ENCODE measurements at places on chromosomes 5 and 9.

DNA sequence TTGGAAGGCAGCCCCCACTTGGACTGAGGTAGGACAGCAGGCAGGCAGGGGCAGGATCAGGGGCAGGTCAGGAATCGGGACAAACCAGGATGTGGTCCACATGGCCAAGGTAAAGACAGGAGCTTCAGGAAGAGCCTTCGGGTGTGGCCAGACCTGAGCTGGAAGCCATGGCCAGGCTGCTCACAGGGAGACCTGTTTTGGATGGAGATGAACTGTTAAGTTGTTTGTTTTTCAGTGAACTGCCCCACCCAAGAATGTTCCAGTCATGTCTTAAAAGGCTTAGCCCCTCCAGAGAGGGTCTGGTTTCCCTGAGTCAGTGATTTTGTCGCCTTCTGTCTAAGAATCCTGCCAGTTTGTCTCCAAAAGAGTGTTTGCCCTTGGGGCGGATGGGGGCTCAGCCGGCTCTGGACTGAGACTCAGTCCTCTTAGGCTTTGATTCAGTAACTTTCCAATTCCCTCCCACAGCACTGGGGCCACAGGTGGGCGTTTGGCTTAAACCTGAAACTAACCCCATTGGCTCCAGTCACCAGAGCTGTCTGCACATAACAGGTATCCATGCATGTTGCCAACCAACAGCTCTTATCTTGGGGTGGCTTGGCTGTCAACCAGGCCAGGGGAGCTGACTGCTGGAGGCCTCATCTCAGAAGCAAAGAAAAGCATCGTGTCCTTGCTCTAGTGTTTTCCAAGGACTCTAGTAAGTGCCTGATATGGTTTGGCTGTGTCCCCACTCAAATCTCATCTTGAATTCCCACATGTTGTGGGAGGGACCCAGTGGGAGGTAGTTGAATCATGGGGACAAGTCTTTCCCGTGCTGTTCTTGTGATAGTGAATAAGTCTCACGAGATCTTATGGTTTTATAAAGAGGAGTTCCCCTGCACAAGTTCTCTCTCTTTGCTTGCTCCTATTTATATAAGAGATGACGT is 11.3 kb upstream of the ANKH start:
- DNase-seq: no peak

DNA sequence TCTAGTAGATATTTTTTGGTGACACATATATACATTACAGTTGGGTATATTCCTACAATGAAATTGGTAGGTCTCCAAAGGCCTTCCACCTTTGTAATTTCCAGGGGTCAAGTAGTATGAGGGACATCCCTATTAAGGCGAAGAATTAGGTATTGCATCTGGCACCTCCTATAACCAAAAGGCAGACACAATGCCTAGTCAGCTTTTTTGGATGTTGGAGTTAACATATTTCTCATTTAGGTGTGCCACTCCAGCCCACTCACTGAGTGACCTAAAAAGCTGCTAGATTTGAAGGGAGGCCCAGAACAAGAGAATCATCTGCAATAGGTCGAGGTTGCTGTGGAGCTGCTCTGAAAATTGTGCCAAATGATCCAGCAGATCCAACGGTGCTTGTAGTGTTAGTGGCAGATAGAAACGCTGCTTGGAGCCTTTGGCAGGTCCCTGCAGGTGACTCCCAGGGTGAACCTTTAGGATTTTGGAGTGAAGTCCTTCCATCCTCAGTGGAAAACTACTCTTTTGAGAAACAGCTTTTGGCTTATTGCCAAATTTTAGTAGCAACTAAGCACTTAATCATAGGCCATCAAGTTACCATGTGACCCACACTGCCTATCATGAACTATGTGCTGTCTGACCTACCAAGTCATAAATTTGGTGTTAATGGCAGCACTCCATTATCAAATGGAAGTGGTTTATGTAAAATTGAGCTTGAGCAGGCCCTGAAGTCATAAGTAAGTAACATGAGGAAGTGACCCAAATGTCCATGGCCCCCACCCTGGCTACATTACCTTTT is 15.7 kb upstream of the FNIP1 start:
- DNase-seq: no peak

DNA sequence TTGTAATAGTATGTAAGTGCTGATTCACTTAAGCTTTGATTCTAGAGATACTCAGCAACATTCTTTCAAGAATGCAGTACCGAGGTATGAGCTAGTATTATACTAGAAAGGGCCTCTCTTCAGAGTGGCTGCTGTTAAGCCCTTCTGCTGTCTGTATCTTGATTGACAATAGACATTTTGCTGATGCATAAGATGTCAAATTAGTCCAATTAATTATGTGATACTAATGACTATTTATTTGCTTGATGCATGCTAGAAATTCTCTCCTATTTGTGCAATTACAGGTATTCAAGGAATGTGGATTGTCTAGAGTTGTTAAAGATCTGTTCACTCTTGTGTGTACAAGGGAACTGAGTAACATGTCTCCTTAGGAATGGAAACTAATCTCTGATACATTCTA is 92.3 kb upstream of the PTGER4 start:
- no peak for DNase-seq

GRCh38 chr9:96686638-96687335 is 31.7 kb upstream of the PRXL2C start:
- peak; percentile 85 for DNase-seq

DNA sequence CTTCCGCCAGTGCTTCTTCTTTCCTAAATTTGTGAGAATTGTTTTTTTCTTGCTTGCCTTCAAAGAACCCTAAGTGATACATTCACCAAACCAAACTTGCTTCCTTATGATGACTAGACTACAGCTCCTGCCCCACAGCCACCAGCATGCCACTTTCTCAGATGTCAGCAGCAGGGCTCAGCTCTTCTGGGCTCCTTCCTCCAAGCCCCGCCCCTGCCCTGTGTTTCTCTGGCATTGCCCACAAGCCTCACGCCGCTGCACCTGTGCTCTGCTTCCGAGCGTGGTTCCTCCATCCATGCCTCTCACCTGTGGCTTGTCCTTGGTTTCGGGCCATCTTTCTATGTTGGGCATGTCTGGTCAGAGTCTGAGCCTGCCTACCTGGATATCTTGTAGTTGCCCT is 10.6 kb downstream of the UNC5A start:
- no peak for DNase-seq

GRCh38 chr5:43006424-43007202 is 33.5 kb downstream of the ANXA2R start:
- DNase-seq: no peak

DNA sequence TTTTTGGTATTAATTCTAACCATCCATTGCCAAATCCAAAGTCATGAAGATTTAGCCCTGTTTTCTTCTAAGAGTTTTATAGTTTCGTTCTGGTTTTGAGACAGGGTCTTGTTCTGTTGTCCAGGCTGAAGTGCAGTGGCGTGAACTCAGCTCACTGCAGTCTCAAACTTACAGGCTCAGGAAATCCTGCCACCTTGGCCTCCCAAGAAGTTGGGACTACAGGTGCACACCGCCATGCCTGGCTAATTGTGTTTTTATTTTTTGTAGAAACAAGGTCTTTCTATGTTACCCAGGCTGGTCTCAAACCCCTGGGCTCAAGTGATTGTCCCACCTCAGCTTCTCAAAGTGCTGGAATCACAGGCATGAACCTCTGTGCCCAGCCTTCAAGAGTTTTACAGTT is 21.0 kb downstream of the ACTL7A start:
- DNase-seq: no peak

DNA sequence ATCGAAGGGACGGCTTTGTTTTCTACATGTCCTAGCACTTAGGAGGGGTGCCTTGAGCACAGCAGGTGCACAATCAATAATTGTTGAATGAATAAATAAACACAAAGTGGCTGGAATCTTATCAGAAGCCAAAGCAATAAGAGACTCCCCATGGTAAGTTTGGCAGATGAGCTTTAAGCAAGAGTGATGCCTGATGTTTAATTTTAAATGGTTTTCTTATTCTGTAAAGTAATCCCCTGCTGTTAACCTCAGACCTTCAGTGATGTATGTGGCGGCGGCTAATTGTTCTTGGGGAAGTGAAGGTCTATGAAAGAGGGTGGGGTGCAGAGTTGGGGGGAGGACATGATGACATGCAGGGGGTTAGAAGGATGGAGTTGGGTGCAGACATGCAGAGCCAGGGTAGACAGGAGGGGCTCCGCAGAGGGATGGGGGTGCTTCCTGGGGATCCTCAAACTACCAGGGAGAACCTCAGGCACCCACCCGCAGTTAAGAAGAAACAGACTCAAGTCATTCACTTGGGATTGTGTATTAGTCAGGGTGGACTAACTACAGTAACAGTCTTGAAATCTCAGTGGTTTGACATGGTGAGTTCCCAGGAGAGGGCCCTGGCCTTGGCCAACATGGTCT is 65.7 kb upstream of the SHB start:
- no peak for DNase-seq

DNA sequence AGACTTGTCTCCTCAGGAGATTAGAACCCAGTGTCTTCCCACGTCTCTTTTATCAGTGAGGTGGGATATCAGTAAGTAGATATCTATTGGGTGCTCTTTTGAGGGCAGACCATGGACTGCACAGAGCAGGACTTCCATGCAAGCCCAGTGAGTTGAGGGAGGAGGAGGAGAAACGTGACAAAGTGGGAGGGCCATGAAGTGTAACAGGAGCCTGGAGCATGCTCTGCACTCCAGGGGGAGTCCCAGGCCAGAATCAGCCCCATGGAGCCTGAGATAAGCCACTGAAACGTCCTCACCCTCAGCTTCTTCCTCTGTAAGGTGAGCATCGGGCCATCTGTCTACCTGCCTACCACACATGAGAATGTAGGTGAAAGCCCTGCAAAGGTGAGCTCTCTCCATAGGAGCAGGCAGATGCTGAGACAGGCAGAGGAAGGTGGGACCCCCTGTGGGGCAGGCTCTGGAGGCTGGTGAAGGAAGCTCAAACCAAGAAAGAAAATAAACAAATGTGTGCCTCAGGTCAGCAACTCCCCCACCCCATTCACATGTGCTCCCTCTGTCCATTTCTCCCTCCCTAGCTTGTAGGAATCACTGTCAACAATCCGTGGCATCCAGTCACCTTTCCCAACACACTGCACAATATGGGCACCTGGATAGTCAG is 87.4 kb downstream of the NRG2 start:
- no peak for DNase-seq

- DNase-seq: no peak
Observed at GRCh38 chr5:150836703-150837102, 9.6 kb upstream of the IRGM start.

DNA sequence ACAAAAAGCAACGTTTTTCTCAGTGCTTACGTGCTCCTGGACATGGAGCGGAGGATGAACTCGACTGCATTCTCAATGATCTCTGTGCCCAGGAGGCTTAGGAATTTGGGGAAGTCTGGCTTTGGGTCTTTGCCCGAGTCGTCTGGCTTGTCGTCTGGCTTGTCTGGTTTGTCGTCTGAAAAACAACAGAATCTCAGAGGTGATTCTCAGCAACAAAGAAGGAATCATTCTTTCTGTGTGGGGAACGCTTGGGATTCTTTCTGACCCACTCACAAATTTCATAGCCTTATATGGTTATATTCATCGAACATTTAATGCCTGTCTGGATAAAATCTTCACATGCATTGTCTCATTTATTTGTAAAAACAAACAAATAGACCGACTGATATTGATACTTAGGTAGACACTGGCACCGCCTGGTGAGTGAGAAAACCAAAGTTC is 4.7 kb downstream of the C5orf46 start:
- DNase-seq: no peak
